ENCODE measurements at places on chromosomes 7 and 10. TPM values are rescaled to one million over a fixed set of nuclear protein-coding genes. Genes with fewer than 3 reads are reported as not detected.

BRAT1 gene
- 59.6 TPM for total RNA-seq

PIP gene
- total RNA-seq = not detected

ATOH7 gene
- total RNA-seq = not detected

DNA sequence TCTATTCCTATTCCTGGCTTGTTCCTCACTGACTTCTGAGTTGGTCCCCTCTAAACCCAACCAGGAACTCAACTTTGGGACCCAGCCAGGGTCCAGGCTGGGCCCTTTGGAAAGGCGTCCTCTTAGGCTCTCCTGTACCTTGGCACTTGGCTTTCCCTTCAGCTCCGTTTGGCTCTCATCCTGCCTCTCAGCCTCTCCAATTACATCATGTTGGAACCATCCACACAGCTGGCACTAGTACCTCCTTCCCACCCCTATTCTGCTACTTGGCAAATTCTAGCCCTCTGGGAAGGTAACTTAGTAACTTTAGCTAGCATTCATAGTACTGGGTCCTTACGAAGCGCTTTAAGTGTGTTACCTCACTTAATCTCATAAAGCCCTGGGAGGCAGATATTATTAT is 205.3 kb upstream of the HABP2 start:
- no peak for DNase-seq
- no peak overlapping the region for H3K4me3 ChIP-seq
- peaks cover 75% of the 10 kb centered on the region for H3K27me3 ChIP-seq
- H3K36me3 ChIP-seq = no peaks in the 10 kb centered on the region
- no peak overlapping the region for H3K27ac ChIP-seq

GRID1 gene
- total RNA-seq = 0.10 TPM

DNA sequence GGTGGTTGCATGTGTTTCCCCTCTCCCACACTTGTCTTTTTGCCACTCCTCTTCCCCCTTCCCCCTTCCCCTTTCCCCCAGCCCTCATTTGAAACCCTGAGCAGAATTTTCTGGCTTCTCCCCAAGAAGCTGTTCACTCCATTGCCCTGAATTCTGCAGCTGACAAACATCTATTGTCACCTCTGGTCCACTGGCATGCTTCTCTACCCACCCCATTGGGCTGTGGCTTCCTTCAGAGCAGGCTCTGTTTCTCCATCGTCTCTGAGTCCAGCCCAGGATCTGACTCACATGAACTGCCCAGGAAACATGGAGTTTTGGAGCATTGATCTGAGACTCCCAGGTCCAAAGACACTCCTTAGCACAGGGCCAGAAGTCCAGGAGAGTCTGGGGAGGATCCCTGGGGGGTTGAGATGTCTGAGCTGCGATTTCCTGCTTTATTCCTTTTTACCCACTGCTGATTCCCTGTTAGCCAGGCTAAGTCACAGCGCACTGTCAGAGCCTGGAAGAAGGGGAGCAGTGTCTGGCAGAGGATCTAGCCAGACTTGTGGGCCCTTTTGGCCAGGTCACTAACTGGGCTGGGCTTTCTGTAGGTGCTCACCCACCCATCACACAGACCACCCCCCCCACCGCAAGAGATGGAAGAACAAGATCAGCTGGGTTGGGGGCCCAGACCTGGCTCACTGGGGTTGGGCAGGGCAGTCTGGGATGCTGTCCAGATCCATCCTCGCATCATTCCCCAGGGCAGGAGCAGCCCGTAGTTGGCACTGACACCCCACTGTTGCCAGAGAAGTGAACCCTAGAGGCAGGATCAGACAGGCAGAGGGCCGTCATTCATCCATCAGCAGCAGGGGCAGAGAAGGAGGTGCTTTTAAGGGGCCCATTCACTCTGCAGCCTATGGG is 3.5 kb downstream of the CHAT start:
- H3K4me3 ChIP-seq = no peak overlapping the region
- no peak overlapping the region for H3K27ac ChIP-seq
- no peaks in the 10 kb centered on the region for H3K4me1 ChIP-seq
- peaks cover 97% of the 10 kb centered on the region for H3K27me3 ChIP-seq
- DNase-seq = no peak

- H3K4me1 ChIP-seq = no peaks in the 10 kb centered on the region
- peaks cover 5% of the 10 kb centered on the region for H3K36me3 ChIP-seq
- H3K27ac ChIP-seq = no peak overlapping the region
- no peak overlapping the region for H3K4me3 ChIP-seq
- no peaks in the 10 kb centered on the region for H3K27me3 ChIP-seq
- no peak for DNase-seq
Measured at GRCh38 chr10:114837690-114838089, 16.1 kb downstream of the FHIP2A start.

DNA sequence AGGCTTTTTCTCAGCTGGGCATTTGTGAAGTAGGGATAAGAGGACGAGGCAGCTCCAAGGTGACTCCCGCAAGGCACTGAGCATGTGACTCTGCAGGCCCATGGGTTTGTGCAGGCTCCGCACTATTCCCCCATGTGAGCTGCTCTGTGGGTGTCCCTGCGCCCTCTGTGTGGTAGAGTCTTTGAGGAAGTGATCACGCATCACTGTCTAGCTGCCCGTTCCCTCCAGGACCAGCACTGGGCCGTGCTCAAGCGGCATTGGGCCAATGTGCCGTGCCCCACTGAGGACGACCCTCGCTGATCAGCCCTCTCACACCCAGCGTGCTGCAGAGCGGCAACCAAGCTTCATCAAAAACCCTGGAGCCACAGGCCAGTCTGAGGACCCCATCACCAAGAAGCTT is 7.5 kb downstream of the PRKAG2 start:
- H3K4me3 ChIP-seq = no peak overlapping the region
- H3K27ac ChIP-seq = no peak overlapping the region
- no peak for DNase-seq
- peaks cover 64% of the 10 kb centered on the region for H3K27me3 ChIP-seq
- no peaks in the 10 kb centered on the region for H3K36me3 ChIP-seq

GRCh38 chr7:69603937-69604494 is 5.7 kb downstream of the AUTS2 start:
- H3K36me3 ChIP-seq = no peaks in the 10 kb centered on the region
- H3K27me3 ChIP-seq = no peaks in the 10 kb centered on the region
- no peaks in the 10 kb centered on the region for H3K4me1 ChIP-seq
- H3K27ac ChIP-seq = no peak overlapping the region

- no peaks in the 10 kb centered on the region for H3K4me1 ChIP-seq
- H3K4me3 ChIP-seq = no peak overlapping the region
- no peaks in the 10 kb centered on the region for H3K36me3 ChIP-seq
- DNase-seq = no peak
- peaks cover 14% of the 10 kb centered on the region for H3K27me3 ChIP-seq
- H3K27ac ChIP-seq = no peak overlapping the region
Measured at GRCh38 chr10:100419911-100420449, 42.8 kb upstream of the WNT8B start.

- H3K27ac ChIP-seq = no peak overlapping the region
- no peak for DNase-seq
- no peaks in the 10 kb centered on the region for H3K36me3 ChIP-seq
- H3K27me3 ChIP-seq = no peaks in the 10 kb centered on the region
Measured at GRCh38 chr10:83073472-83073871, 1065.8 kb upstream of the GHITM start.

DNA sequence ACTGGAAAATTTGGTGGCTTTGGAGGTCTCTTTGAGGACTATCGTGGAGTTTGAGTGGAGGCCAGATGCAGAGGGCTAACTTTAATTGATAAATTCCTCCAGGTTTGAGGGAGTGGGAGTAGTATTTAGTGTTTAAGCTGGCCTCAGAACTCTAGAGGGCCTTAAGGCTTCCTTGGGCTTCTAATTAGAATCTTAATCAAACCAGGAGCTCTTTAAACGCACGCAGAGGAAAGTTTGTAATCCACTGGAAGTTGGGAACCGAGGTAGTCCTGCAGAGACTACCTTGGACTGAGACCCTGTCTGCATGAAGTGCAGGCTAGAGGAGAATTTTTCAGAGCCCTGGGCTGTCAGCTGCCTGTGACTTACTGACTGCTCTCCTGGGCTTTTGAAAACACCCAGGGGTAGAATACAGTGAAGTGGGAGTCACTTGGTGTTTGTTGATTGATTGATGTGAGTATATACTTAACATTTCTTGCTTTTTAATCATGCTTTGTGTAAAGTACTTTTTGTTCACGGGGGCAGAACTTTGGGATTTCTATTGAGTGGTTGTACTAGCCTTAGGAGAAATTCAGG is 5.9 kb downstream of the SPAG6 start:
- H3K27ac ChIP-seq = no peak overlapping the region
- no peak for DNase-seq
- peaks cover 13% of the 10 kb centered on the region for H3K27me3 ChIP-seq
- no peaks in the 10 kb centered on the region for H3K4me1 ChIP-seq

CFTR gene
- total RNA-seq = 267 TPM

- no peaks in the 10 kb centered on the region for H3K4me1 ChIP-seq
- no peak overlapping the region for H3K27ac ChIP-seq
- no peak for DNase-seq
- H3K4me3 ChIP-seq = no peak overlapping the region
Measured at GRCh38 chr10:51147644-51148399, 73.5 kb downstream of the PRKG1 start.

DNA sequence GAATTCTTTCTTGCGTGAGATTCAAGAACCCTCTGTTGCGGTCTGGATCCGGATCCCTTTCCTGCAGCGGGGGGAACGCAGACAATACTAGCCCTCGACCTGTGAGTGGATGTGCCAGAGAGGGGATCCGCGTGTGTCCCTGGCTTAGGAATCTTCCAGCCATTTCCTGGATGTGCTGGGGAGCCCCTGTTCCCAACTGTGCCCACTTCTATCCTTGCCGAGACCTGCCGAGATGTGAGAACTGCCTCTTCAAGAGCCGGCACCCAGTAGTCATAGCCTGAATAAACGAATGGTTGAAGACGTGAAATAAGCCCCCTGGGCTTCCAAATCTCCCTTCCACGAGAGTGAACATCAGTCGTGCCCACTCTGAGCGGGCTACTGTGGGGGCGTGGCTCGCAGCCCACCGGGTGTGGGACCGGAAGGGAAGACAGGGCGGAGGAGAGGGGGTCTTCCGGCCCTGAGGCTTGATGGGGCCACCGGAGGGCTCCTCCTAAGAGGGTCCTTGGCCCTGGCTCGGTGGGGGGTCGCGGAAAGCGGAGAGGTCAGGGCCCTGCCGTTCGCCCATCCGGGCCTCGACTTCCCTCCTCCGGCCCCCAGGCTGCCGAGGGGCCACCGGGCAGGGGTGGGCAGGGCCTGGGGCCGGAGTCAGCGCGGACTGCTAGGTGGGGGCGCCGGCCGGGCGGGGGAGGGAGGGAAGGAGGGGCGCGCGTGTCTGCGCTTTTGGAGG is 1.3 kb upstream of the CCDC136 start:
- H3K27me3 ChIP-seq = peaks cover 70% of the 10 kb centered on the region
- H3K4me1 ChIP-seq = no peaks in the 10 kb centered on the region

DNA sequence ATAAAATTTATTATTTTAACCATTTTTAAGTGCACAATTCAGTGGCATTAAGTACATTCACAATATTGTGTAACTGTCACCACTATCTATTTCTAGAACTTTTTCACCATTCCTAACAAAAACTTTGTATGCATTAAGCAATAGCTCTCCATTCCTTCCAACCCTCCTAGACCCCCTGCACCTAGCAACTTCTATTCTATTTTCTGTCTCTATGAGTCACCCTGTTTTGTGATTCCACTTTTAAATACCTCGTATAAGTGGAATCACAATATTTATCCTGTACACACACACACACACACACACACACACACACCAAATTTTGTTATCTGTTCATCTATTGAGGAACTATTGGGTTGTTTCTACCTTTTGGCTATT is 89.2 kb downstream of the ARID5B start:
- H3K27ac ChIP-seq = no peak overlapping the region
- no peak overlapping the region for H3K4me3 ChIP-seq
- H3K36me3 ChIP-seq = peaks cover 8% of the 10 kb centered on the region
- DNase-seq = no peak

DNA sequence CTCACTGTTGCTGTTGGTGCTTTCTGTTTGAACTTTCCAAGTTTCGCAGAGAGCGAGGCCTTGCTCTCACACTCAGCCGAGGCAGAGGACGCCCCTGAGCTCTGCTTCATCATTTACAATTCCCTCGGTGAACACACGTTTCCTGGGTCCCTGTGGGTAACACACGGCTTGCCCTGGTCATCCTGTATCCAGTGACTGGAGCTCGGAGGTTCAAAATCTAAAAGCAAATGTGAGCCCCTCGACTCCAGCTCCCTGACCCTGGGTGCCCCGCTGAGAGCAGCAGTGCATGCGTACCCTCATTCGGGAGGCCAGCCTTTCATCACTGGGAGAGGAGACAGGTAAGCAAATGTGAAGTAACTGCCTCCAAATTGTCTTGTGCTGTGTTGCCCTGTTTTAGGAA is 5.8 kb downstream of the CNPY1 start:
- H3K27ac ChIP-seq = no peak overlapping the region
- peaks cover 67% of the 10 kb centered on the region for H3K27me3 ChIP-seq
